Left ventricle myocardium superior (tissue), 1 donor: ENCODE measurements at places on chromosomes 16 and 17. TPM values are rescaled to one million over a fixed set of nuclear protein-coding genes. Genes with fewer than 3 reads are reported as not detected.
A peak's percentile ranks its signal among the peaks of the same experiment; 100 is the strongest.

DNA sequence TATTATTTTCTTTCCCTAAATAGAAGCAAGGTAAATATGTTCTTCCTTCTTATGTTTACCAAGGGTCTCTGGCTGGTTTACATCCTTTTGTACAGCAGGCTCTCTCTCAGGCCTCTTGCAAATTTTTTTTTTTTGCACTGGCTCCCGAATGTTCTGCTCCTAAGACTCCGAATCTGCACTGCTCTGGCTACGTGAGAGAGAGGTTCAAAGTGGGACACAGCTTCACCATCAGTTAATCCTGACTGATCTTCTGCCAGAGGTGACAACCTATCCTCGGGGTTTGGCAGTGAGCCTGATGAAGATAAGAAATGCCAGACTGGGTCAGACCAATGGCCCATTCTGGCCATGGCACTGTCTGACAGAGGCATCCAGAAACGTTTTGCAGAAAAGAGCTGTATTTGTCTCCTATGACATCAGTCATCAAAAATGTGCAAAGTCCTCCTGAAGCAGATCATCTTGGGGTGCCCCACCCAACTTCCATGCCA lies 136.9 kb downstream of the GRIN2A start:
- DNase-seq, result no peak

Gene MT1A
- total RNA-seq, result 2.3 TPM

- DNase-seq, result no peak
Measured at GRCh38 chr16:15855704-15856003, 1.2 kb downstream of the MYH11 start.

Gene ASGR1
- 0.30 TPM for total RNA-seq

Gene KRTAP4-3
- total RNA-seq, result not detected

Gene GPATCH8
- total RNA-seq, result 19.8 TPM

- no peak for DNase-seq
Measured at GRCh38 chr17:22461460-22462145, 769.3 kb downstream of the KCNJ18 start.

- peak; percentile 88 for DNase-seq
Measured at GRCh38 chr16:30949650-30950515, 1.0 kb downstream of the ORAI3 start.
